ENCODE measurements at places on chromosomes 2 and 18. TPM values are rescaled to one million over a fixed set of nuclear protein-coding genes. Genes with fewer than 3 reads are reported as not detected.

The DNAJC5G gene
- not detected for total RNA-seq

The BMP10 gene
- total RNA-seq, result not detected

The TNFAIP6 gene
- 1.1 TPM for total RNA-seq

The AQP12B gene
- not detected for total RNA-seq

The SERPINB2 gene
- total RNA-seq, result not detected

The NAT8 gene
- not detected for total RNA-seq

The MARCO gene
- not detected for total RNA-seq

The EPB41L3 gene
- total RNA-seq, result 15.0 TPM

The MBOAT2 gene
- 20.8 TPM for total RNA-seq

The STPG4 gene
- 0.98 TPM for total RNA-seq

The CNDP1 gene
- total RNA-seq, result not detected

The DPP10 gene
- 0.13 TPM for total RNA-seq

The CSRNP3 gene
- 1.4 TPM for total RNA-seq

The TCF23 gene
- not detected for total RNA-seq

The ZNF396 gene
- total RNA-seq, result 0.33 TPM

The TUBA3E gene
- total RNA-seq, result not detected

The CFAP221 gene
- total RNA-seq, result 1.8 TPM

The CCDC142 gene
- 9.5 TPM for total RNA-seq

The UPP2 gene
- total RNA-seq, result not detected
